Naive thymus-derived CD4-positive, alpha-beta T cell (primary cell): ENCODE measurements at places on chromosomes 2 and 18.

GRCh38 chr2:170887896-170888295 is 41.2 kb upstream of the GORASP2 start:
- DNase-seq: no peak

DNA sequence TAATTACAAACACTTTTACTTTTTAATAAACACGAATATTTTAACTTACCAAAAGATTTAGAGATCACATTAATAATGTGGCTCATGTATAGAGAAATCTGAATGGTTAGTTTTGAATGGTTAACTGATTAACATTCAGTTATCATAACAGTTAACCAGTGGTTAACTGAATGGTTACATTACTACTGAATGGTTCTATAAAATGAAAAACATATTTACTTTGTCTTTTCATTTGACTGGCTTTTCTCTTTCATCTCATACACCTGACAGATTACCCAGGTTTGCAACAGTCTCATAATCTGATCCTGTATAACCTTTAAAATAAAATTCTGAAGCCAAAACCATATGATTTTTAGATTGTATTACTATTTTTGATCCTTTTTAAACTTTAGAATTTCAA is 91.9 kb downstream of the EPB41L5 start:
- no peak for DNase-seq

GRCh38 chr18:34131006-34131405 is 93.7 kb downstream of the NOL4 start:
- DNase-seq: no peak

DNA sequence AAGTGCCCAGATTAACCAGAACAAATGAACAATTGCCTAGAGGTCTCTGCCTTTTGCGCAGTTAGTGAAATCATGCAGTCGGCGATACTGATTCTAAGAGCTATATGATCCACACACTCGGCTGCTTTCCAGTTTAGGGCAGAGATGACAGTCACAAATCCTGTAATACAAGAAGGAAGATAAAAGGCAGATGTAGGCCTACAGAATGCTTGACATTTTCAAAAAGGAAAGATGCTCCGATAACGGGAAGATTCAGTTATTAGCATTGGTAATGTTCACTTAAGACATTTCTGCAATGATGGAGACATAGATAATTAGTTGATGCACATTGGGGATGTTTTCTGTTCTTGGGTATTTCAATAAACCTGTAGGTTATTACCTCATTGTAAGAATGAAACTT is 19.5 kb downstream of the NYAP2 start:
- DNase-seq: no peak

- no peak for DNase-seq
Measured at GRCh38 chr18:8977166-8977565, 125.3 kb upstream of the NDUFV2 start.

- no peak for DNase-seq
Measured at GRCh38 chr2:231427116-231427515, 31.6 kb downstream of the B3GNT7 start.

GRCh38 chr2:95578539-95578938 is 13.3 kb upstream of the TRIM43 start:
- DNase-seq: no peak

DNA sequence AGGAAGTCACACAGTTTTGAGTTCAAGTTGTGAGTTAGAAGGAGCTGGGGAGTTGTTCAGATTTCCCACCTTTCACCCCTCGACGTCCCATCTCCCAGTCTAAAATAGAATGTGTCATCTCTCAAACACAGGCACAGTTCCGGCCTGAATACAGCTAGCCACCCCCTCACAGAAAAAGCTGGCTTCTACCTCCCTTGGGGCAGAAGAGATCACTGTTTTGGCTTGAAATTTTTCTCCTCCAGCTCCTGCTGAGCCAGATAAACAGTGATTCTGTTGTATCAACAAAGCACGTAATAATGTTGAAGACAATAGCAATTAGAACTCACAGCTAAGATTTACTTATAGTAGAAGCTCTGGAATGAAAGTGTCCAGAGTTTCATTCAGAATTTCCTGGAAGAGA is 74.7 kb downstream of the KIAA2012 start:
- no peak for DNase-seq

DNA sequence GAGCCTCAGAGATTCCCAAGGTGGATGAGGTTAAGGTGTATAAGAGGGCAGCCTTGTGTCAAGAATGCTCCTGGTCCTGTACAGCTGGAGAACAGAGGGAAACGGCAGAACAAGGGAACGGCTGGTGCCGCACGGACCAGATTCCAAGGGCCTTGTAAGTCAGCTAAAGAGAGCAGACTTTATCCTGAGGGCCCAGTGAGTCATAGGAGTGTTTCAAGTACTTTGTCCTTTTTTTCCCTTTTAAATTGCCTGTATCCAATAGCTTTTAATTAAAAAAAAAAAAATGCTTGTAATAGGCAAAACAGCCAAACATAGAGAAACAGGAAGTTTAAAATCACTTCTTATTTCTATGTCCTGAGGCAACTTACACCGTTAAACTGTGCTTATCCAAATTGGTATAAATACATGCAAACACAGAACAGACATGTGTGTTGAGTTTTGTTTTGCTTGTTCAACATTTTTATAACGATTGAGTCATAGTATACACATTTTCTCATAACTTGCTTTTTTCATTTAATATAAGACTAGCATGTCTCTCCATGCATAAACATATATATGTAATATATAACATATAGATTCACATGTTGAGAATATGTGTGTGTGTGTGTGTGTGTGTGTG is 42.1 kb upstream of the EVA1A start:
- no peak for DNase-seq

GRCh38 chr2:191936882-191937405 is 90.1 kb upstream of the CAVIN2 start:
- DNase-seq: no peak

- DNase-seq: no peak
Measured at GRCh38 chr2:141555876-141556470, 574.8 kb downstream of the LRP1B start.

- DNase-seq: no peak
Measured at GRCh38 chr2:47420214-47420613, 17.3 kb downstream of the MSH2 start.

GRCh38 chr2:241891315-241891987 is 21.9 kb downstream of the RTP5 start:
- DNase-seq: no peak

GRCh38 chr2:106306387-106306786 is 112.3 kb upstream of the UXS1 start:
- no peak for DNase-seq

DNA sequence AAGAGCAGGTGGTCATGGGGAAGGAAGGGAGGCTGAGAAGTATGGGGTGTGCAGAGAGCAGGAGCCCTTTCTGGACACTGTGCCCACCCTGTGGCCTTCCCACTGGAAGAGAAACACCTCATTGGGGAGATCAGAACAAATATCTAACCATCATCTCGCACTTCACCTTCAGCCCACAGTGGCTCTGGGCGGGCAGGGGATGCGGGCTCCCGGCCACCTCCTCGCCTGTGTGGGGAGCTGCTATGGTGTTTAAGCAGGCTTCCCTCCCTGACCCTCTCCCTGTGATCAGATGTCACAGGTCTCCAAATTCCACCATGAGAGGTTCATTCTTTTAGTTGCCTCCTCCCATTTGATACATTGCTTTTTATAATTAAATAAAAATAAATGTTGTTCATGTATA is 5.0 kb downstream of the FBLN7 start:
- no peak for DNase-seq

- DNase-seq: no peak
Measured at GRCh38 chr2:230942920-230943896, 18.2 kb upstream of the GPR55 start.

- DNase-seq: no peak
Measured at GRCh38 chr18:6901286-6901926, 171.9 kb downstream of the ARHGAP28 start.

DNA sequence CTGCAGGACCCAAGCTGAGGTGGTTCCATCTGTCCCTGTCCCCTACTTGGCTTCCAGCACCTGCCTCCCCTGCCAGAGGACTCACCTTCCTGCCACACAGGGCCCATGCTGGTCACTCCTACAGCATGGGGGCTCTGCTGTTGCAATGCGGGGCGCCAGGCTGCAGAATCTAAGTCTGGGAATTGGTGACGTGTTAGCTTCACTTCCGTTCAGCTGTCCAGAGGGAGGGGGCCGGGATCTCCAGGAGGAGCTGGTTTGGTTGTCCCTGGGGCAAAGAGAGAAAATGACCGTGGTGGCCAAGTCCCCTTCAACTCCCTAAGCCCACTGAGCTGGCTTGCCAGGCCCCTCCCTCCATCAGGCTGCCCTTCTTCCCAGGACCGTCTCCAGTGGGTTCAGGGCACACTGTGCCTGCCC is 69.5 kb downstream of the IL1R2 start:
- DNase-seq: no peak

DNA sequence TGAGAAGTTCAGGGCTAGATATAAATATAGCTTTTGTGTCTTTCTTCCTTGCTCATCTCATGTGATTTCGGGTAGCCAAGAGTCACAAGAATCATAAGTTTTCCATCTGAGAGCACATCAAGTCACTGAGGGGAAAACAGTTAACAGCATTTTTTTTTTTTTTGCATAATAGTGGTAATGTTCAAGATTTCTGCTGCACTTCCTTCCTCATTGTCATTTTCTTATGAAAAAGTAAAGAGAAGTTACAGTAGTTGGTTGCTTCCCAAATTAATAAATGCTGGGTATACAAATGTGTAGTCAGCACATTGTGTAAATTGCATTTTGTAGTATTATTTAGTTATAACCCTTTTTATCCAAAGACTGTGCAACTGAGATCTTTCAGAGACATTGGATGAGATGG is 93.6 kb downstream of the ZEB2 start:
- no peak for DNase-seq

- no peak for DNase-seq
Measured at GRCh38 chr2:223697316-223697891, 95.2 kb upstream of the SCG2 start.

- no peak for DNase-seq
Measured at GRCh38 chr2:112915300-112916144, 4.6 kb downstream of the IL37 start.

DNA sequence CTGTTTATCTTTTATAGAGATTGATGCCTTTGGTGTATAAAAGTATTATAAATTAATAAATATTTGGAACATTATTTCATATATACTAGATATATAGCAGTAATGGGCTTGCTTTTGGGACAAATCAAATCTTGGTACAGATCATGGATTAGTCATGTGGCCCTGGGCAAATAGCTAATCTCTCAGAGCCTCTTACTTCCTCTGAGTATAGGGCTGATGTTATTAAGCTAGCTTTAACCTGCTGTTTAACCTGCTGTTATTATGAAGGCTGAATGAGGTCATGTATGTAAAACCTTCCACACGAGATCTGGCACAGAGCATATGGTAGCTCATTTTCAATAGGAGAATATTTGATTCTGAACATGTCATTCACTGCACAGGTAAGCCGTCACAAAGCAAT is 5.7 kb downstream of the ITGB6 start:
- no peak for DNase-seq

- DNase-seq: no peak
Measured at GRCh38 chr2:226478109-226478809, 321.4 kb downstream of the IRS1 start.

DNA sequence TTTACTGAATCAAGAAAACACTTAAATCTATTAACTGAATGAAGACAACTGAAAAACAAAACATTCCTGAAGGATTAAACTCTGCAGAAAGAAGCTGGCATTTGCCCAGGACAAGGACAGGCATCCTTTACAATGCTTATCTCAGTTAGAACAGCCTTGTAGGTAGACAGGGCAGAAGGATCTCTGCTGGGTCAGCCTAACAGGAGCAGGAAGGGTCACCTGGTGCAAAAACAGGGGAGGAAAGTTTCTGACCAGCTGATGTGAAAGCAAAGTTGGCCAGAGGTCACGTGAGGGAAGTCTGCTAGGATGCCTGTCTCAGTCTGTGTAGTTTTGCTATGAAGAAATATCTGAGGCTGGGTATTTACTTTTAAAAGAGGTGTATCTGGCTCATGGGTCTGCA is 348.6 kb downstream of the ANAPC1 start:
- no peak for DNase-seq

DNA sequence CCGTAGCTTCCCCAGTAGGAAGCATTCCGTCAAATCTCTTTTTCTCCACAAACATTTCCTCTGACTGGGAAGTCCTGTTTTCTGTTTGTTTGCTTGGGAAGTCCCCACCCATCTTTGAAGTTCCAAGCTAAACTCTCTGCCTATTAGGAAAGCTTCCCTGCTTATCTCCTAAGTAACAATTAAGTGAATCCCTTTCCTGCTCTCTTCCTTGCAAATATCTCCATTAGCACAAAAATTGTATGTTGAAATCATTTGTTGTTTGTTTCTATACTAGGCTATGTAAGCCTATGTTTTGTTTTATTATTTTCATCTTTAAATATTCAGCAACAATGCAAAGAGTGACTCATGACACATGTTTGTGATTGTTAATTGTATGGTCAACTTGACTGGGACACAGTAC is 812.6 kb upstream of the LRATD1 start:
- DNase-seq: no peak

DNA sequence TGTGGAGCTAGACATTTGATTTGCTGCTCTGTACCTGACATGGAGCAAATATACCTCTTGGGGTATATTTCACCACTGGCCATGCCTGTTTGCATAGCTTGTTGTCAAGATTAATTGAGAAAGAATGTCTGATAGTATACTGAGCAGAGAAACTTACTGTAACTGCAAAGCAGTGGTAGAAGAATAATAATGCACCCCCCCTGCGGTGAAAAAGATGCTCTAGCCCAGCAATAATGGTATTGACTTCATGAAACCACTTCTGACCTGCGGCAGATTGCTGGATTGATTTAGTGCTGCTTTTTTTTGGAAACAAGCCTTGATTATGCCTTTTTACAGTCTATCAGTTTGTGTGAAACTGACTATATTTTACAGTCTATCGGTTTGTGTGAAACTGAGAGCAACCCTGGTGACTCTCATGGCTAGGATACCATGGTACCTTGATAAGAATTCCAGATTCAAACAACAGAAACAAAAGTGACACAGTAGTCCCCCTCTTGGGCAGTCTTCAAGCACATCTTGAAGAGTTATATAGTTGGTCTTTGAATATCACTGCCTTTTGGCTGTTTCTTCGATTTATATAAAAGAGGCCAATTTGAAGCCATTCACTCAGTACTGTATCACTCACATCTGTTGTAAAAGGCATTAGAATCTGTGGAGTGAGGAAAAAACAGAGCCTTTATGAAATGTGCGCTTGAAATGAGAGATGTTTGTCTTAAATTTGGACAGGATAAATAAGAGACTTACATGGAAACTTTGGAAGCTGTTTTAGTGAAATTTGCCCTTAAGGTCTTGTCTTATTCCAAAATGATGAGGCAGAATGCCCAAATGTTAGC is 102.5 kb downstream of the FMNL2 start:
- DNase-seq: no peak

DNA sequence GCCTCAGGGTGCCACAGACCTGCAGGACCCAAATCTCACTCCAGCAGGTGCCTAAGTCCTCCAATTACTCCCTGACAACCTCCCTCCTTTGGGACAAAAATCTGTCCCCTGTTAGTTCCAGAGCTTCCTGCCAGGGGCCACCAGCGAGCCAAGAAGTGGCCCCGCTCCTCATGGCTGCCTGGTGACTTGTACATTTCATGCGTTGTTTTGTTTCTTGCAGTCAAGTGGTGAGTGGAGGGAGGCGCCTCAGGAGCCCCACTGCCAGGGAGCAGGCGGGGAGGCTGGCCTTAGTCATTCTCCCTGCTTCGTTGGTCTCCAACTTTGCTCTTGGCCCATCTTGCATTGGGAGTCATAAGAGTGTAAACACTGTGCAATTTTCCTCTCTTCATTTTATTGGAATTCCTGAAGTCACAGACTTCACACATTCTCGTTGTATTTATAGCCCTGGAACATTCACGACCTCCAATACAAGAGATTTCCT is 81.3 kb downstream of the KCNF1 start:
- DNase-seq: no peak
